ENCODE measurements at places on chromosomes 12 and 14.

DNA sequence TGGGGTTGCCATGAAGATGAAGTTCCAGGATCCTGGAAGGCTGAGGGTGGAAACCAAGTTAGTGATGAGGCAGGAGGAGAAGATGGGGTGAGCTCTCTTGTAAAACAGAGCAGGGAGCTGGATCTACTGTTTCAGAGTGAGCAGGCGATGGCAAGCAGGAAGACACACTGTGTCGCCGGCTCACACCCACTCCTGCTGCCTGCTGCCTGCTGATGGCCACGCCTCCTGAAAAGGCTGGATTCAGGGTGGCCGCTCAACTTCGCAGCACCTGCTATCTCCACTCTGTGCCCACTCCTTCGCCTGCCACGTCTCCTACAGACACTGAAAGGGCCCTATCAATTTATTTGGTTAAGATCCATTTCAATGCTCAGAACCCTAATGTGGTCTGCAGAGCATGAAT is 96.1 kb downstream of the RBM19 start:
- DNase-seq = no peak

DNA sequence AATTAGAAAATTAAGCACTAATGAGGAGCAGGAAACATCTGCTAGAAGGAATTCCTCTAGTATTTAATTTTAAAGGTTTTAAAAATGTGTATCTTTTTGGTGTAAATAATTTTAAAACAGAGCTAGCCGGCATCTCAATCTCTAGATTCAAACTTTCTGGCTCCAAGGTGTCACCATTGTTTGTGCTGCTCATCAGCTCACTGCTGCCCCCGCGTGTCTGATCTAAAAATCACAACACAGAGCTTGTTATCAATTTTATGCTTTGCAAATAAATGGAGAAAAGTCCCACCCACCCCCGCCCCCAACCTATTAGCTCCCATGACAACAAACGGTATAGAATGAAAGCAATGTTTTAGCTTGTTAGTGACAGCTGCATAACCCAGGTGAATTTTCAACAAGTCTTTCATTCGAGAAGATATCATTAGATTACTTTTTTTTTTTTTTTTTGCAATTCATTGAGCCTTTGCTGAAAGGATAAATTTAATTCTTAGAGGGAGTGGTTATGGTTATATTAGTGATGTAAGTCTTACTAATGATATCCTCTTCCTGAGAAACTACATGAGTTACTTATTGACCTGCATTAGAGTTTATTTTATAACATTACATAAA is 11.3 kb upstream of the ABHD12B start:
- DNase-seq = peak; percentile 93

DNA sequence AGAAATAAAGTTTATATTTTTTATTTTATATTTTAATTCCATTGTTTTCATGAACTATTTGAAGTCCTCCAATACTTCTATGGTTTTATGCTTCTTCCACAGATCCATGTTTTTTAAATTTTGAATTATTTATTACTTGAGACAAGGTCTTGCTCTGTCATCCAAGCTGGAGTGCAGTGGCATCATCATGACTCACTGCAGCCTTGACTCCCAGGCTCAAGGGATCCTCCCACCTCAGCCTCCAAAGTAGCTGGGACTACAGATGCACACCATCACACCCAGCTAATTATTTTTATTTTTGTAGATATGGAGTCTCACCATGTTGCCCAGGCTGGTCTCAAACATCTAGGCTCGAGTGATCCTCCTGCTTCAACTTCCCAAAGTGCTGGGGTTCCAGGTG is 28.8 kb upstream of the DLGAP5 start:
- DNase-seq = no peak

DNA sequence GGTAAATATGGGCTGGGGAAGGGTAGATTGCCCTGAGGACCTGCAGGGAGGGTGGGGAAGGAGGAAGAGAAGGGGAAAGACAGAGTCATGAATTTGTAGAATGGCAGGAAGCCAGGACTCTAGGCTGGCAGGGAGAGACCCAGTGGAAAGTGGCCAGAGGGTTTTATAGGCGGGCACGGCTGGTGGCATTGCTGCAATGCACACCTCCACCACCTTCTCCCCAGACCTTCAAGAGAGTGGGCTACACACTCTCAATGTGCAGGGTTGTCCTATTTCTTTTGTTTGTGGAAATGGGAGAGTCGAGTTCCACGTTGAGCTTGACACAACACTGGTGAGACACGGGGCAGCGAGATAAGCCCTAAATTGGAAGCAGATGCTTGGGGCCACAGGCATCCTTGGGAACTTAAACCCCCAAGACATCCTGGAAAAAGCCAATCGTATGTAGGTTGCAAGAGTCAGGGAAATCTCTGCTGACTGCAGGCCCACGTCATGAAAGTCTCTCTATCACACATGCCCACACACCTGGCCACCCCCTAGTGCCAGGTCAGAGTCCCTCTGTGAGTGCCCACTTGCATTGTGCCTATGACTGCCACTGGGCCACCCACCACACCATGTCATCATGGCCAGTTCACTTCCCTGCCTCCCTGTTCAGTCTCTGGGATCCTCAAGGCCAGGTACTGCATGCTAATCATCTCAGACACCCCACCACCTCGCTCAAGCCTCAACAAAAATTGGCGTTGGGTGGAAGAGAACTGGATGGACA is 38.0 kb upstream of the BDKRB2 start:
- DNase-seq = peak; percentile 25

GRCh38 chr14:21090194-21090939 is 8.1 kb downstream of the ZNF219 start:
- peak; percentile 41 for DNase-seq

GRCh38 chr12:12684375-12685106 is 11.4 kb downstream of the GPR19 start:
- DNase-seq = peak; percentile 61

DNA sequence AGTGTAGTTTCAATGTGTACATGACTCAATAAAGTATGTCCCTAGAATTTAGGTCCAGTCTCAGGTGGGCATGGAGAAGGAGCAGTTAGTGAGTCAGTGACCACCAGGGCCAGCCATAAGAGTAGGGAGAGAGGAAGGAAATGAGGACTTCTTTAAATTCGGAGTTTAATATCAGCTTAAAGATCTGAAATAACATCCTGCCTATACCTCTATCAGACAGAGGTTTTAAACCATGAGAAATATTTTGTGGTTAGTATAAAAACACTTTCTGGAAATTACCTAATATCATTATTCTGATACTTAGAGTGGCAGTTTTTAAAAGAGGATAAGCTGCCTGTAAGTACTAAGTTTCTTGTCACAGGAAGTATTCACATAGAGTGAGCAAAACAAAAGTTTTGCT is 61.7 kb upstream of the ST8SIA1 start:
- no peak for DNase-seq

GRCh38 chr12:40033242-40033630 is 72.6 kb downstream of the SLC2A13 start:
- DNase-seq = no peak

GRCh38 chr12:77925536-77926108 is 94.9 kb downstream of the NAV3 start:
- peak; percentile 95 for DNase-seq

DNA sequence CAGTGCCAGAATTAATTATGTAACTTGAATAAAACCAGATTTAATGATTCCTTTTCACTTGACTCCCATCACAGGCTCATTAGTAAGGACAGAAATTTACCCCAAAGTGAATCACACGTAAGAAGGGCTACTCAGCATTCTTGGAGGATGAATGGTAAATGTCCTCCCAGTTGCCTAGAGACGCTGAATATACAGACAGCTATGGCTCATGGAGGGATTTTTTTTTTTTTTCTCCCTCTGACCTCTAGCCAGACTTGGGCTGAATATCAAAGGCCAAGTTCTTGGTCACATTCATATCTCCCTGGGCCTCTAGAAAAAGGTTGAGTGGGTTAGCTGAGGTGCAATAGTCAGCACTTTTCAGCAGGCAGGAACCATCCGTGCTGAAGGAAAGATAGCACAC is 77.5 kb downstream of the PHLDA1 start:
- DNase-seq = peak; percentile 82

GRCh38 chr12:121096199-121096798 is 36.4 kb upstream of the P2RX7 start:
- DNase-seq = no peak

DNA sequence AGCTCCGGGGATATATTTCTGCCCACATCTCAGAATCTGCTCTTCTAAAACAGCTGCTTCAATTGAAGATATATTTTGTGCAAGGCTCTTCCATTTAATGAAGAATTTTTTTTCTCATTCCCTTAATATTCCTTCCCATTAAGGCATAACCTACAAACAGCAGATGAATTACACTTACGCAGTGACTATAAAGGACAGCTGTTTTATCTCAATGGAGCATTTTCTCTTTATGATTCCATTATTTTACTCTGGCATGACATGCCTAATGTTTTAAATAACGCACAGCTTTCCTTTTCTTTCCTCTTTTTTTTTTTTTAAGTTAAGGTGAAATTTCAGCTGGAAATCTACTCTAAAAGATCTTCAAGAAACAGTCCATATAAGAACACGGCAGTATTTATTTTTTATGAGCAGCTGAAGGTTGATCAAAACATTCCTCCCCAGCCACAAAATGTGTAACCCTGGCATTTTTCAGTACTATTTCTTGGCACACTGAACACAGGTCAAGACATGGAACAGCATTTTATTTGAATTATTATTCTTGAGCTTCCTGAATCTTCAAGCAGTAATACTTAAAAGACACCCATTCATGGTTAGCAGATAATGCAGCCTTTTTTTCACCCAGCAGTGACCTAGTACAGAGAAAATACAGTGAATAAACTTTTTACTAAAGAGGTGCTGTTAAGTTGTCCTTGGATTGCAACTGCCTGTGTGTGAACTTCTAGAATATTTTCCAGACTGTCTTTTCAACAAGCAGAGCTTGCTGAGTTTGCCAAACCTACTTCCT is 118.1 kb upstream of the FOXN3 start:
- DNase-seq = peak; percentile 58

All from adipocyte (in vitro differentiated cells).